NCI-H774 (cell line): ENCODE measurements at places on chromosomes 13 and 19.

DNA sequence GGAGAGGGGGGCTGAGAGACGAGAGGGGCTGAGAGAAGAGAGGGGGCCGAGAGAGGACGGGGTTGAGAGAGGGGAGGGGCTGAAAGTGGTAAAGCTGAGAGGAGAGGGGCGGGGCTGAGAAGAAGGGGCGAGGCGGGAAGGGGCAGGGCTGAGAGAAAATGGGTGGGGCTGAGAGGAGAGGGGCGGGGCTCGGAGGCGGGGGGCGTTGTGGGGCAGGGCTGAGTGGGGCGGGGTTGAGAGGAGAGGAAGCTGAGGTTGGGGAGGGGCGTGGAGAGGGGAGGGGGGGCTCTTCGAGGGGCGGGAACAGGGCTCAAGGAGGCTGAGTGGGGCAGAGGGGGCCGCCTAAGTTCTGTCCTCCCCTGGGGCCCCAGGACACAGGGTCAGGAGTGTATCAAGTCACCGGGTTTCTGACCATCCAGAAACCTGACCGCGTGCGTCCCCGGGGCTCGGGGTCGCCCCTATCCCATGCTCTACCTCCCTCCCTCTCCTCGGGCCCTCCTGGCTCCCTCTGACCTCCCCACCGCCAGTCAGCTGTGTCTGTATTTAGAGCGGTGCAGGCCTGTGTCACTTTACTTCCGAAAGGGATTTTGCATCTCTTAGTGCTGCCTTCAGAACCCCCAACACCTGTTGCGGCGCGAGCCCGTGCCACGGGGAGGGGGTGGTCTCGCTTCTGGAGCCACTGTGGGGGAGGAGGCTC is 38.6 kb upstream of the SEMA6B start:
- DNase-seq, result no peak

- DNase-seq, result no peak
Measured at GRCh38 chr13:34913040-34913439, 29.0 kb upstream of the NBEA start.

- no peak for DNase-seq
Measured at GRCh38 chr13:114174529-114174961, 4.5 kb upstream of the CFAP97D2 start.

GRCh38 chr19:17327654-17328516 is 6.8 kb downstream of the ANO8 start:
- peak; percentile 50 for DNase-seq

GRCh38 chr19:5126498-5127223 is 157.7 kb downstream of the KDM4B start:
- DNase-seq, result no peak
